Activated naive CD8-positive, alpha-beta T cell treated with anti-CD3 and anti-CD28 coated beads, Interleukin-2, amount 50 U/mL, for 16 hours (primary cell): ENCODE measurements at places on chromosomes 11 and 22.

DNA sequence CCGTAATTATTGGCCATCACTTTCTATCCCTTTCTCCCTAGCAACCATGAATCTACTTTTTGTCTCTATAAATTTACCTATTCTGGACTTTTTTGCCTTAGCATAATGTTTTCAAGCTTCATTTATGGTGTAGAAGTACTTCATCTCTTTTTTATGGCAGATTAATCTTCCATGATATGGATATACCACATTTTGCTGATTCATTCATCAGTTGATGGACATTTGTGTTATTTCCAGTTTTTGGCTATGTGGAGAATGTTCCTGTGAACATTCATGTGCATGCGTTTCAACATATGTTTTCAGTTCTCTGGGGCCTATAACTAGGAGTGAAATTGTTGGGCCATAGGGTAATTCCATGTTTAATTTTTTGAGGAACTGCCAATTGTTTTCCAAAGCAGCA lies 12.8 kb downstream of the CAPN1 start:
- no peak for DNase-seq

DNA sequence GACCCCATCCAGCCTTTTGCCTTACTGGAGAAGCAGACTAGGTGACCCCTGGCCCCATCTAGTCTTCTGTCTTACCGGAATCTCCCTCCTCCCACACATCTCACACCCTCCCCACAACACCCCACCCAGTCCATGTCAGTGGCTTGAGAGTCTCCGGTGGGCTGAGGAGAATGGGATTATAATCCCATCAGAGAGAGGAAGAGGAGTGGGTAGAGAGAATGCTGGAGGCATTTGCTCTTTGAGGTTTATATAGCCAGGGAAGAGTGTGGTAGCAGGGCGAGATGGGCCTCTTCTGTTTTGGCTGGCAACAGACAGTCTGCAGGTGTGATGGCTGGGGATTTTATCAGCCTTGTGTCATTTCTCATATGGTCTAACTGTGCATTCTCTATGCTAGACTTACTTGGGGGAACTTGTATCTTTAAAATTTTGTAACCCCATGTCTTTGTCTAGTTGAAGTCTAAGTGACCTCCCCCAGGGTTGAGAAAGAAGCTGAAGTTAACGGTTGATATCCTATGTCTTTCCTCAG lies 50.3 kb downstream of the GRAMD1B start:
- no peak for DNase-seq

DNA sequence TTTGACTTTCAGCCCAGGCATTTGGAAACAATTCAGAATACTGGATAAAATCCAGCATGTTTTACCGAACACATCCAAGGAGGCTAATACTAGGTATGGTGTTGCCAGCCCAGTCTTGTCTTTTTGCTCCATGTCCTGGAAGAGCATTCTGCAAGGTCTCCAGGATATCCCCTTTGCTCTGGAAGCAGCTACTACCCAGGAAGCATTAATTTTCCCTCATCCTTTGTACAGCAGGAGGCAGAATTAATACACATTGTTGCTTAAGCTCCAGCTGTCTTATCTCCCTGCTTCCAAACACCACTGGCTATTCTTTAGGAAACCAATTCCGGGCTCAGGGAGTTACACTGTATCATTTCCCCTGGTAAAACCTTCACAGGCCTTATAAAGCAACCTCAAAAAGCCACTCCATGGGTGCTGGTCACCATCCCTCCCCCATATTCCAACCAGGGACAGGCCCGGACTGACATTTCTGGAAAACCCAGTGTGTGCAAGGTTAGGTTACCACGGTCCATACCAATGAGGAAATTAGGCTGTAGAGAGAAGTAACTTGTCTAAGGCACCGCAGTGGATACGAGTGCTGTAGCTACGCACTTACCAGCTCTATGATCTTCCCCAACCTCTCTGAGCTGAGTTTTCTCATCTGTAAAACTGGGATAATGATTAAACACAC lies 1.5 kb upstream of the UBASH3B start:
- DNase-seq, result no peak

- DNase-seq, result no peak
These were observed 13.8 kb upstream of the TFIP11 start for GRCh38 chr22:26525946-26526564.

DNA sequence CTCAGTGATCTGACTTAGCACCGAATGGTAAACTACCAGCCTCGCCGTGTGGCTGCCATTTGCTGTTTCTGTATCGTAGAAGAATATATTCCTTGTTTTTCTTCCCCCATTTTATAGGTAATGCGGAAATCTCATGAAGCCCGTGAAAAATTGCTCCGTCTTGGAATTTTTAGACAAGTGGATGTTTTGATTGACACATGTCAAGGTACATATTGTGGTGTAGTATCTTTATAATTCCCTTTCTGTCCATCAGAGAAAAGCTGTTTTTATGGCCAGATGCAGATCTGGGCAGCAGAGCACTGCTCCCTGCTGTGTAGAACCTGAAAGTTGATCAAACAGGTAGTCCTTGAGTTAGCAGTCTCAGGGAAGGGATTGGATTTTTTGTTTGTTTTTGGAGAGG lies 13.4 kb downstream of the SAMM50 start:
- no peak for DNase-seq

DNA sequence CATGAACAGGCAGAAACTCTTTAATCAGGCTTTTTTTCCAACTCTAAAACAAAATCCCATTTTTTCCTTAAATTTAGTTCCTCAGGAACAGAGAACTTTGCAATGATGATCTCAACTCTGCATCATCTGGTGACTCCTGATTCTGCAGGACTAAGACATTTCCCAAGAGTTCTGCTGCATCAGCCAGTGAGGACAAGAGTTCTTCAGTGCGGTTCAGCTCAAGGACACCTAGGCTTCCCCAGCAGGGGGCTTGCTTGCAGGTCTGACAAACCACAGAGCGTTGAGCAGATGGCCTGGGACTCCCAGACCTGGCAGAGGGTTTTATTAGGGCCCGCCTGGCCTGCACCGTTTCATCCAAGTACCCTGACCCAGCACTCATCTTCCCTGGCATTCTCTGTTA lies 6.4 kb downstream of the CDCA5 start:
- DNase-seq, result no peak

GRCh38 chr11:60633645-60634044 lies 65.8 kb upstream of the MS4A8 start:
- no peak for DNase-seq

- DNase-seq, result no peak
These were observed 86.7 kb downstream of the RPS6KA4 start for GRCh38 chr11:64445651-64446050.

DNA sequence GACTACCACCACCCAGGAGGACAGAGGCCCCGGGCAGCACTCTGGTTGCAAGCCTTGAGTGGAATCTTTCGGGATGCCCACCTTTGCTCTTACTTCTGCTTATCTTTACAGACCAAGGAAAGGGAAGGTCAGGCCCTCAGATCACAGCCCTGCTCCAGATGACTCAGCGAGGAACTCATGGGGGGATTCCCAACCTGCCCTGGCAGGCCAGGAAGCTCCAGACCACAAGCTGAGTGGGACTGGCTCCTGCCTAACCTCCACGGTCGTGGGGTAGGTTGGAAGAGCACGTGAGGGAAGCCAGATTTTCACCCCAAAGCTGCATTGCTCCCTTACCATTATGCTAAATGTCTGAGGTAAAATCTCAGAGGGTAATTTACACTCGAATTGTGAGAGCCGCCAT lies 11.8 kb downstream of the TBC1D10A start:
- no peak for DNase-seq

- no peak for DNase-seq
These were observed 35.5 kb upstream of the SLC25A1 start for GRCh38 chr22:19214078-19214473.

- DNase-seq, result no peak
These were observed 49.3 kb downstream of the MCAM start for GRCh38 chr11:119267645-119268044.

GRCh38 chr11:95641495-95641894 lies 148.1 kb downstream of the FAM76B start:
- no peak for DNase-seq

DNA sequence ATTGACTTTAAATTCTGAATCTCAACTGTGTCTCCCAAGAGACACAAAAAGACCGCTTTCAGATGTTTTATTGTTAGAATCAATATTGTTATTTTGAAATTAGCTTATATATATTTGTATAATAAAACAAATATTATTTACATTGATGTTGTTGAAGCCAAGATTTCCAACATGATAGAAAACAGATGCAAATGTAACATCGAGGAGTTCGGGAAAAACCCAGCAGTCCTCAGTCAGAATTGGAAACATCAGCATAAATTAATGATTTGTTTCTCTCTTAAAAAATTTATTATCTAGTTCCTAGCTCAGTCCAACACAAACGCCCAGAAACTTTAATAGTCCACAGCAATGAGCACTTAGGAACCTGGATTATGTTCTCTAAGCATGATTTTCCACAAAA lies 1330.4 kb downstream of the TBC1D22A start:
- DNase-seq, result no peak

- DNase-seq, result no peak
These were observed 745 bp downstream of the NCAM1 start for GRCh38 chr11:112961751-112962578.

GRCh38 chr11:12455938-12456337 lies 78.6 kb downstream of the PARVA start:
- no peak for DNase-seq

- DNase-seq, result no peak
These were observed 9.0 kb downstream of the OR6M1 start for GRCh38 chr11:123797114-123797513.
